Left renal cortex interstitium (tissue), 4 donors: ENCODE measurements at places on chromosomes 2 and 18. TPM values are rescaled to one million over a fixed set of nuclear protein-coding genes. Genes with fewer than 3 reads are reported as not detected.
A peak's percentile ranks its signal among the peaks of the same experiment; 100 is the strongest.

DNA sequence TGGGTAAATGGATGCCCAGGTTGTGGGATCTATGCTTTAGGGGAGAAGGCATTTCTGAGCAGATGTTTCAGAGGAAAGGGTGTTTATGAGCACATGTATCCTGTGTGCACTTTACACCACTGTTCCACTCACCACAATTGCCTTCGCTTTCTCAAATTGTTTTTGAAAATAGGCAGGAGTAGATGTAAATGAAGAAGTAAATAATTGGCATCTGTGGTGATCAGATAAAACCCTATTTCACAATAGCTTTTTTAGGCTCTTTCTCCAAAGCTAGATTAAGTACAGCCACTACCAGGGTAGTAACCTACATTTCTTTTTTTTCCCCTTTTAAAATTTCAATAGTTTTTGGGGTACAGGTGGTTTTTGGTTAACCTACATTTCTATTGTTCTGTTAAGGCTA is 40.6 kb downstream of the TMEM178A start:
- DNase-seq: no peak

GRCh38 chr18:39846265-39846664 is 2108.8 kb upstream of the PIK3C3 start:
- no peak for DNase-seq

GRCh38 chr2:42117923-42118753 is 51.0 kb upstream of the EML4 start:
- DNase-seq: no peak

DNA sequence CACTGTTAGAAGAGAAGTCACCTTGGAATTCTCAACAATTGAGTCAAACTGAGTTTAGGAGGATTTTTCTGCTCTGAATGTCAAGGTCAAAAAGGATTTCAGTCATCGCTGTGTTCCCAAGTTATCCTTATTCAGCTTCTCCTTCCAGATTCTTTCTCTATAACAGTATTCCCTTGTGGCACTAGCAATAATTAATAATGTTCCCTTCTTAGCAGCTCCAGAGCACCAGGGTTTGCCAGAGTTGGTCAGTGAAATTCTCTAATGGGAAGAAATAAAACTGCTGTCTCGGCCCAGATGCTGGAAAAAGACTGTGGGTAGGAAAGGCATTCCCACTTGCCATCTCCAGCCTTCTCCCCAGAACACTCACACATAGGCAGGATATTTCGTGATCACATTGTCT is 836.0 kb upstream of the PIK3C3 start:
- DNase-seq: no peak

DNA sequence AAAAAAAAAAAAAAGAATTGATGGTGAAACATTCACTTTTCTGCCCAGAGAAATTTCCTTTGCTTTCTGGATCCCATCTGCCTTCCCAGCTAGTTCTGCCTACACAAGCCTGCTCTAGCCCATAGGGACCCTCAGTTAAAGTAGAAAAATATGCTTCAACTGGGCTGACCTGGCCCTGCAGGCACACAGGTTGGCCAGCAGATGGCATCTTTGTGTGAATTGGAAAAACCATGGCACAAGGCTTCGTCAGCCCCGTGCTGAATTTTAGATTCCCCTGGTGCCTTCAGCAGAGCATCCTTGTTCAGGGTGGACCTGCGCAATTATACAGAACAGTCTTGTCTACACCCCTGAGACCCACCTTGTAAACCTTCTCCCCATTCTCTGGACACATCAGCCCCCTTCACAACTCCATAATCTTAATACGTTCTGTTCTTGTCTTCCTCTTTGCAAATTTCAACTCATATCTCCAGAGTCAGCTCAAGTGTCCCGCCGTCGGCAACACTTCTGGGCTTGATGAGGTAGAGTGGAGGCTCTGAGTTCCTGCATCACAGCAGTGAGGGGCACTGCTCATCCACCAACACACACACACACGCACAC is 114.5 kb downstream of the INSIG2 start:
- DNase-seq: no peak

GRCh38 chr2:20326163-20326780 is 24.4 kb downstream of the PUM2 start:
- DNase-seq: no peak

GRCh38 chr2:25335971-25336370 is 5.8 kb downstream of the DNMT3A start:
- no peak for DNase-seq

GRCh38 chr18:34807106-34807796 is 97.2 kb downstream of the DTNA start:
- DNase-seq: no peak

DNA sequence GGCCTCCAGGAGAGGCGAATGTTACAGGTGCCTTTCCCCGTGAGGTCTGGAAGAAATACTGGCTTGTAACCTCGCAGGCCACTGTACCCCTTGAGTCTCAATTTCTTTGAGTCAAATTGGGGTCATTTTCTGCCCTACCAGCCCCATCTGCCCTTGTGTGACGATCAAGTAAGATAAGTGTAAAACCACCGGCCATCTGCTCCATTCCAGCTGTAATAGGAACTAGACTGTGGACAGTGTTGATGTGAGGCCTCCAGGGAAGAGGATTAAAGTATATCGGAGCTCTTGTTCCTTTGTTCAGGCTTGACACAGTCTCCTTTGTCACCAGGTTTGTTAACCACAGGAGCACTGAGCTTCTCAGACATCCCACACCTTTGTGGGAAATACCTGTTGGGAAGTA is 65.6 kb downstream of the MRPS9 start:
- DNase-seq: no peak

- DNase-seq: no peak
Measured at GRCh38 chr2:157291018-157291417, 33.5 kb downstream of the GALNT5 start.

DNA sequence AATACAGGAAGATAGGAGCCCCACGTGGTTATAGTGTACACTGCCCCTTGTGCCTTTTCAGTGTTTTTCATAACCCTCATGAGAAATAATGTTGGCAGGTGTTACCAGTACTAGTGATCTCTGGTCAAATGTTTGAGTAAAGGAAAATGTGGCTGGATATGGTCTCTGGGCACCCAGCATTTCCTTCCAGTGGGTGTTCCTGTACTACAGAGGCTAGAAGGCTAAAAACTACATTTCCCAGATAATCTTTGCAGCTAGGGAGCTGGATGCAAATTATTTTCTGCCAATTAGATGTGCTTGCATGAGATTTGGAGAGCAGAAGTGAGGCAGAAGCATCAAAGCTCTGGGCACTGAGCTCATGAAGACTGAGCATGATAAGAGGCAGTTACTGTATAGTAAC is 45.1 kb downstream of the KIAA2012 start:
- DNase-seq: no peak

DNA sequence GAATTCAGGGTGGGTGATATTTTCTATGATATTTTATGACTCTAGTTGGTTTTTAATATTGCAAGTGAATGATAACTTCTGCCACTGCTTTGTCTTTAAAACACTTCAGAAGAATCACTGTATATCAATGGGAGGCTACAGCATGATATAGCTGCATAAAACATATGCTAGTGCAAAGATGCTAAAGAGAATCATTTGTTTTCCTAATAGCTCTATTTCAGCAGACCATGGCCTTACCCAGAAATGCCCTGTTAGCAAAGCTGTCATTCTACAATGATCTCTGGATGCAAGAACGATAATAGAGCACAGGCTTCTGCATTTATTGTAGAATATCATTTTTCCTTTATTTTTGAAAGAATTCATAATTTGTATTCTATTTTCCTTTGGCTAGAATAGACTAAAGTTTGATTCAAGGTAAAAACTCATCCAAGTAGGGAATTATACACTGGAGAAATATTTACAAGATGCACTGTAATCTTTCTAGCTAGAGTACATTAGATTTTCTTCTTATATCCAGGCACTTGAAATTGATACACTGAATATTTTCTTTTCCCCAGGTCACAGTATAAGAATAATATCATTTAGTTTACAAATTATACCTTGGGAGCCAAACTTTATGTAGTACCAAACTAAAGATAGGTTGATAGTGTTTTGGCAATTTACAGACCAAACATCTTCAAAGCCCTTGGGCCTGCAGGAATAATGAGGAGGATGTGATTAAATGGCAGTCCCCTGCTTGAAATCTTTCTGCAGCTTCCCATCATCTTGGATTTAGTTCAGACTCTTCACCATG is 252.6 kb upstream of the LINC00305 start:
- no peak for DNase-seq

GRCh38 chr2:52083214-52083613 is 1051.3 kb upstream of the NRXN1 start:
- no peak for DNase-seq

- no peak for DNase-seq
Measured at GRCh38 chr2:24410976-24411375, 50.6 kb upstream of the ITSN2 start.

DNA sequence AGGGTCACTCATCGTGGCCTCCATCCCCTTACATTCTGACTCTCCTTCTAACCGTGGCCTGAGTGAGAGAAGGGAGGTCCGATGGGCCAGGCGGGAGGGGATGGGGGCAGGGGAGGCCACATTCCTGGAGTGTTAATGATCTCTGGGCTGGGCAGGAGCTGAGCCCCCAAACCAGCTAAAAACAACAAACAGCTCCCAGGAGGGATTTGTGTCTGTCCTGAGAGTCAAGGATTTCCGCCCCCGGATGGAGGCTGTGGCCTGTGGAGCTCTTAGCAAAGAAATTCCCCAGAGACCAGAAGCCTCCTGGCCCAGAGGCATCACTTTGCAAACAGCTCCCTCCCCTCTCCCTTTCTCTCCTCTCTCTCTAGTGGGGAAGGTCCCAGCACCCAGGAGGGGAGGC is 23.5 kb downstream of the EMX1 start:
- no peak for DNase-seq

DNA sequence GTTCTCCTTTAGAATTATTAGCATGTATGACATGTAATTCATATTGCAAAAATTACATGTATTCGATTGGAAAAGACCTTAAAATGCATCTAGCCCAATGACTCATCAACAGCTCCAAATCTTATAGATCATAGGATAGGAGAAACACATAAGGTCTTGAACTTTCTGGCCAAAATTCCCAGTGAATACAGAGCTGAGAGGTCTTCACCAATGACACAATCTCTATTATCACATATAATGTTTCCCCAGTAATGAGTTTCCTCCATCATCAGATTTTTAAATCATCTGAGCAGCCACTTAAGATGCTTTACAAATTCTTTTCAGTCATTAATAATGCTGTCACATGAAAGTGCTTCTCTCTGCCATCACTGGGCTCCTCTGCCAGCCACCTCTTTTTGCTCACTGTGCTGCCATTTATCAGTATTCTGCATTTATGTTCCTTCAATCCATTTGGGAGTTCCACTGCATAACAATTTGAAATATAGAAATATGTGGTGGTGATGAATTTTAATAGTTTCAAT is 804.9 kb downstream of the SUCLG1 start:
- DNase-seq: no peak

GRCh38 chr2:184743096-184743495 is 144.8 kb downstream of the ZNF804A start:
- DNase-seq: no peak

DNA sequence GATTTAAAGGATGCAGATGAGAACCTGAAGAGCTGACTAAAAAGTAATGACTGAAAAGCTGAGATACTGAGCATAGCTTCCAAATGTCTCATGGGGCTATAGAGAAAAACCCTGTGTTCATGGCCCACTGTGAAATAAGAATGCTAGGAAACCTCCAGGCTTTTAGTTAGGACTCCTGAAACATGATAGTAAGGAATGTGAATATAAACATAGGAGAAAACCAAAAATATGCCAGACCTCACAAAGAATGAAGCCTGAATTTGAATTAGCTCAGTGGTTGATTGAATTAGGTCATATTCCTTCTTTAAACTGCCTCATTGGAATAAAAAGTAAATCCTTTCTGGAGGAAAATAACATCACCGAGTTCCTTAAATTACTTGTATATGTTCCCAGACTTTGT is 194.5 kb upstream of the NXPH2 start:
- DNase-seq: no peak

- no peak for DNase-seq
Measured at GRCh38 chr2:216635171-216635570, 2.0 kb downstream of the IGFBP2 start.

GRCh38 chr18:43367895-43368294 is 90.6 kb upstream of the SYT4 start:
- no peak for DNase-seq

- no peak for DNase-seq
Measured at GRCh38 chr2:222292149-222293134, 6.4 kb downstream of the PAX3 start.

DNA sequence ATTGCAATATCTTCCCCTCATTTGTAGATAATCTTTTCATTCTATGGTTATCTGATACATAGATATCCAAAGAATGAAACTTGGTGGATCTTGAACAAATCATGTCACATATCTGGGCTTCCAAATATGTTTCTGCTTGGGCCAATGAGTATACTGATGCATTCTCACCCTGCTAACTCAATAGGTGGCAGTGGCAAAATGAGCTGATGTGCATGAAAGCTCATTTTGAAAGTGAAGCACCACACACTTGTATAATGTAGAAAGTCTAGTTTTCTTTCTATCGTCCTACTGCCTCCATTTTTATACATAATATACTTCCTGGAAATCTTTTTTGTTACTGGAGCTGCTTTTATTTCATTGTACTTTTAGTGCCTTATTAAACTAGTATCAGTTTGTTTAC is 208.2 kb downstream of the PRKCE start:
- DNase-seq: no peak

GRCh38 chr2:43444989-43445645 is 150.7 kb downstream of the THADA start:
- DNase-seq: no peak

DNA sequence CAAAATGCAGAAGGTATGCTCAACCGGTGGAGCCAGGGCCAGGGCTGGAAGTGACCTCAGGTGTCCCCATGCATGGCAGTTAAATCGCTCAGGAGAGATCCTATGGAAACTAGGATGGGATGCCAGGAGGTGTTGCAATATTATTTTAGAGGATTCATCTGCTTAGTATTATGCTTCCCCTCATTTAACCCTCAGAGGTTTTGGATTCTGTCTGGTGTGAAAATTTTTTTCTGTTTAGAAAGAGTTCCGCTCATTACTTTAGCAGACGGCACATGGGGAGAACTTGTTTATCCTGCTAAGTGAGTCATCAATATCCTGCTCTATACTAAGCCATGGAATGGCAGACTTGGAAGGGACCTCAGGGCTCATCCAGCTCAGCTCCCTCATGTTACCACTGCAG is 42.5 kb downstream of the TRIB2 start:
- DNase-seq: no peak

- no peak for DNase-seq
Measured at GRCh38 chr2:97750017-97750416, 36.6 kb downstream of the ZAP70 start.

- DNase-seq: peak; percentile 75
Measured at GRCh38 chr18:48222118-48222517, 187.1 kb downstream of the ZBTB7C start.

GRCh38 chr2:241551998-241552737 is 6.4 kb upstream of the BOK start:
- DNase-seq: no peak

GRCh38 chr2:83725735-83726134 is 733.3 kb downstream of the SUCLG1 start:
- no peak for DNase-seq

ONECUT2 gene
- polyA plus RNA-seq: 0.06 TPM

ATP6V1C2 gene
- polyA plus RNA-seq: 8.6 TPM

MAPK4 gene
- 8.2 TPM for polyA plus RNA-seq

TNS1 gene
- polyA plus RNA-seq: 67.7 TPM

C1QL2 gene
- polyA plus RNA-seq: not detected

HAUS1 gene
- polyA plus RNA-seq: 50.9 TPM

NAT8 gene
- polyA plus RNA-seq: 25.5 TPM

CD226 gene
- polyA plus RNA-seq: 2.1 TPM

CYTIP gene
- 1.7 TPM for polyA plus RNA-seq

SCTR gene
- polyA plus RNA-seq: 11.4 TPM
